Renal cortex interstitium (tissue), 15 donors: ENCODE measurements at places on chromosomes 7 and 10.

GRCh38 chr10:30589441-30589840 lies 40.1 kb downstream of the LYZL2 start:
- DNase-seq: no peak

- DNase-seq: no peak
Measured at GRCh38 chr7:196283-196682, 3.9 kb downstream of the FAM20C start.

GRCh38 chr7:82266081-82266480 lies 177.5 kb downstream of the CACNA2D1 start:
- DNase-seq: no peak

DNA sequence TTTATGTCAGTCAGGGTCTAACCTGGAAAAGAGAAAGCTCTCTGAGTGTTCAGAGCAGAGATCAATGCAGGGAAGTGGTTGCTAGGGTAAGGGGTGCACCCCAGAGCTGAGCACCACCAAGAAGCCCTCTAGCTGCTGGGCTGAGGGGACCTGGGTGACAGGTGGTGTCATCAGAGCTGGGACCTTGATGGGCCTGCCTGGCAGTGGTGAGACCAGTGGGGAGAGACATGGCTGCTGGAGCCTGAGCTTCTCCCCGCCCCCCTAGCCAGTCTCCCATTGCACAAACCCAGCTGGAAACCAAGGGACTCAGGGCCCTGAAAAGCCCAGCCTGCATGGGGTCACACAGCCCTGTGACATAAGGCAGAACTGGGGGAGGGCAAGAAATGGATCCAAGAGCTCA lies 49.1 kb upstream of the OSBPL3 start:
- DNase-seq: no peak

DNA sequence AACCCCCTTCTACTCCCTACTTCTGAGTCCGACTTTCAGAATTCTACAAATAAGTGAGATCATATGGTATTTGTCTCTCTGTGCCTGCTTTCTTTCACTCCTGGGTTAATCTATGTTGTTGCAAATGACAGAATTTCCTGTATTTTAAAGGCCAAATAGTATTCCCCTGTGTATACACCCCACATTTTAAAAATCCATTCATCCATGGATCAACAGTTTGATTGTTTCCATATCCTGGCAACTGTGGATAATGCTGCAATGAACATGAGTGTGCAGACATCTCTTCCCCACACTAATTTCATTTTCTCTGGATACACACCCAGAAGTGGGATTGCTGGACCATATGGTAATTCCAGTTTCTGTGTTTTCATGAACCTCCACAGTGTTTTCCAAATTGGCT lies 225.8 kb upstream of the TCERG1L start:
- no peak for DNase-seq

- no peak for DNase-seq
Measured at GRCh38 chr10:97101166-97101940, 84.4 kb downstream of the SLIT1 start.

DNA sequence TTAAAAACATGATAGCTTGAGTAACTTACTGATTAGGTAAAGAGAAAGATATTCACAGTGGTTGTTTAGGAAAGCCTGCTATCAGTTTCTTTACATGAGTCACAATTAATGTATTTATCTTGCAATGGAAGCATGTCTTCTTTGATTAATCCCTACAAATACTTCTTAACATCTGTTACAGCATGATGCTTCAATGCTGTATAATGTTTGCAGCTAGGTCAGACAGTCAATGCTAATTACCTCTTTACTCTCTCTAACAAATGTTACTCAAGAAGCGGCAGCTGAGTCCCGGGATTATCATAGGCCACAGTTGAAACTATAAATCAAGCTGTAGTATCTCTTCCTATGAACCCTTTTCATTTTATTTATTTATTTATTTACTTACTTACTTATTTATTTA lies 33.2 kb downstream of the ACBD5 start:
- DNase-seq: no peak

GRCh38 chr7:141071855-141072547 lies 1.9 kb upstream of the TMEM178B start:
- DNase-seq: no peak

- no peak for DNase-seq
Measured at GRCh38 chr10:89916468-89917215, 215.3 kb downstream of the KIF20B start.
